ENCODE measurements at places on chromosomes 4 and X.

DNA sequence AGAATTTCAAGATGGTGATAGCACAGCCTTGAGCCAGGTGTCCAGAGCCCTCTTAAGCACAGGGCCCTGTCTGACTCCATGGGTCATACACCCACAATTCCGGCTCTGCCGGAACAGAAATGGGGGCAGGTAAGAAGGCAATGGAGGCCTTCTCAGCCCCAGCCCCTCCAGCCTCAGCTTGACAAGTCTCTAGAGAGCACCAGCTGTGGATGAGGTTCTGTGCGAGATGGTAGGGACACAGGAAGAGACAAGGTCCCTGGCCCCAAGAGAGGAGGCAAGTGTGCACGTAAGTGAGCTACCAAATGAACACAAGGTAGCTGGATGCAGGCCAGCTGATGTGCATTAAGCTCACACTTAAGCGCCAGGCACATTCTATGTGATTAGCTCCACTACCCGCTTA, 2.4 kb upstream of the PRRG3 start:
- DNase-seq: no peak

GRCh38 chrX:41923978-41924683, 777 bp upstream of the CASK start:
- no peak for DNase-seq

DNA sequence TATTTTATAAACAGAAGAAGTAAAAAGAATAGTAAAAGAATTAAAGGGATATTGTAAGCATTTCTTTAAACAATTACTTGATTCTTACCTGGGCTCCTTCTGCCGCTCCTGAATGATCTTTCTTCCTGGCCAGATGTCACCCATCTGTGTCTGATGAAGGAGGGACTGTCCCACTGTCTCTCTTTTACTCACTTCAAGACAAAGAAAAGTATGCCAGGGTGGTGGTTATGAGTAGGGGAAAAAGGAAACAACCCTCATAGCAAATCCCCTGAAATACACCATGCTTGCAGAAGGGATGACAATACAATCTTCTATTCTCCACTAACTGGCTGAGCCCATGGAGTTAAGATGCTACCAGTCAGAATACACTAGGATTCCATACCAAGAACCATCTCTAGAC, 31.1 kb downstream of the SYTL4 start:
- DNase-seq: no peak

- DNase-seq: no peak
These were observed 19.4 kb upstream of the SMIM31 start for GRCh38 chr4:164734484-164734883.

DNA sequence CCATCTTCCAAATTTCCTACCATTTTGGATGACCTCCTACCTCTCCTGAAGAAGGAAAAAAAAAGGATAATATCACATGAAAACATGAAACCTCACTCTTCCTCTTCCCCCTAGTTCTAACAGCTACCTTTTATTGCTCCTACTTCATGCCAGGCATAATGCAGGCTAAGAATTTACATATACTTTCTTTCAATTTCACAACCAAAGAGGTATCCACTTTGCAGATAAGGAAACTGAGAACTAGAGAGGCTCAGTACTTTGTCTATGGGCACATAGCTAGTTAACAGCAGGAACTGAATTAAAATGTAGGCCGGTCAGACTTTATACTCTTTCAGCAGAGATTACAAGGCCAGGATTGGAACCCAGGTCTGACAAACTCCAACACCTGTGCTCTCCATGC, 34.4 kb upstream of the BEND2 start:
- no peak for DNase-seq

- DNase-seq: no peak
These were observed 30.6 kb upstream of the GC start for GRCh38 chr4:71814433-71814832.

- DNase-seq: no peak
These were observed 29.5 kb downstream of the ABLIM2 start for GRCh38 chr4:8129136-8129535.

GRCh38 chr4:73172161-73172560, 86.4 kb downstream of the ANKRD17 start:
- DNase-seq: no peak

- DNase-seq: no peak
These were observed 255.8 kb downstream of the COL25A1 start for GRCh38 chr4:109046471-109047201.

DNA sequence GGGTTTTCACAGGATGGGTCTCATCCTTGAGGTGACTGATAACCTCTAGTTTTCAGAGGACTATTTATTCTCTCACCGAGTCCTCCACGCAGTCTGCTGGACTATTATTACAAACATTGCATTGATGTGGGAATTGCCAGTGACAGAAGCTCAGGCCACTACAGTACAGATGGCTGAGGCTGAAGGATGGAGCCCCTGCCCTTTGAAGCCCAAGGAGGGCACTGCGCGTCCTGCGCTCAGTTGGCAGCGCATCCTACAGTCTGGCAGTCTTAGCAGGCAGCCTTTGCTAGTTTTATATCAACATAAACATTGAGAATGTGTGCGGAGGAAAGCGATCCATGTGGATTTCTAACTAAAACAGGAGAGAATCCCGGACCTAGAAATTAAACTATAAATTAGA, 1.5 kb upstream of the RELL1 start:
- DNase-seq: no peak

DNA sequence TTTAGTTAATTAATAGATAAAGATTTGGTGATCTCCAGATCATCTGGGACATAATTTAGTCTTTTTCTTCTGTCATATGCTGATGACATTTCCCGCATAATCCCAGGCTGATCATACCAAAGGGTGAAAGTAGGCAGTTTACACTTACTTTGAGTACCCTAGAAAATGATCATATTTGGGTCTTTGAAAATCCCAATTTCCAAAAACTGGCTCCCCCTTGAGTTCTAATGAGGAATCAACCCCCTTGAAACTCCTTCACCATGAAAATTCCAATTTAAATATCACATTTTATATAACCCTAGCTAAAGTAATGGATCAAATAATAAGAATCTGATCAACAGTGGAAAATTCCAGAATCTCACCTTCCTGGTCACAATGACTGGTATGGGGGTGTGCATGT, 223.4 kb downstream of the NAF1 start:
- no peak for DNase-seq

DNA sequence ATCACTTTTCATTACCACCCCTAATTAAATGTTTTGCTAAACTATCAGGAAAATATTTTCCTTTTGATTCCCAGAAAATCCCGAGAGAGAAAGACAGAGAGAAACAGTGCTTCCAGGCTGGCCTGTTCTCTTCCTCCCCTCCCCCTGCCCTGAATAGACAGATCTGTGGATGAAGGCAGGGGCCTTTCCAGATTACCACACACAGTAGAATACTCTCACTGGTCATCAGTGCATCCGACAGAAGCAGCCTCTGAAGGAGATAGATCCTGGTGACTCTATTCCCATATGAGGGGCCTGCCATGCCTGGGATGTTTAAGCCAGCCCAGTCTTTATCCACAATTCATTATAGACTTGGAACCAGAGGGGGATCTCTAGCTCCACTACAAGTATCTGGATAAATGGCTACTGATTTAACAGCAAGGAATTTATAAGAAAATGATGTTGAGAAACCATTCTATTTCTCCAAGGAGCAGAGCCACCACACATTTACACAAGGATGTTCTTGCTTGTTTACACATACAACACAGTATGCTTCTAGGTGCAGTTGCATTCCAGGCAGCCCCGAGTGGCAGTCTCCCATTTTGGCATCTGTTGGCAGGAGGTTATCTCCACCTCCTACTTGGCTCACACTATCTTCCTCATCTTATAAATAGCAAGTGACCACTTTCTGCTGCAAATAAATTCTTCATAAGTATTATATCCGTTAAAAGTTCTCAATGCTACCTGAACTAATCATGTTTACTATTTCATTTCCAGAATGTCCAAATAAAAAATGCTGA, 115.8 kb downstream of the HS6ST2 start:
- DNase-seq: no peak

All from stimulated activated CD4-positive, alpha-beta T cell treated with anti-CD3 and anti-CD28 coated beads, TNF-alpha, amount 100 ng/mL, for 4 hours (primary cell).